ENCODE measurements at places on chromosomes 12 and 14.
A peak's percentile ranks its signal among the peaks of the same experiment; 100 is the strongest.

GRCh38 chr12:105492591-105493545 lies 162.4 kb downstream of the C12orf75 start:
- DNase-seq, result no peak

- DNase-seq, result no peak
These were observed 337.9 kb downstream of the DAD1 start for GRCh38 chr14:22251090-22251489.

GRCh38 chr12:10739157-10740118 lies 16.3 kb upstream of the YBX3 start:
- DNase-seq, result no peak

- no peak for DNase-seq
These were observed 36.6 kb downstream of the SPATA7 start for GRCh38 chr14:88422047-88422446.

DNA sequence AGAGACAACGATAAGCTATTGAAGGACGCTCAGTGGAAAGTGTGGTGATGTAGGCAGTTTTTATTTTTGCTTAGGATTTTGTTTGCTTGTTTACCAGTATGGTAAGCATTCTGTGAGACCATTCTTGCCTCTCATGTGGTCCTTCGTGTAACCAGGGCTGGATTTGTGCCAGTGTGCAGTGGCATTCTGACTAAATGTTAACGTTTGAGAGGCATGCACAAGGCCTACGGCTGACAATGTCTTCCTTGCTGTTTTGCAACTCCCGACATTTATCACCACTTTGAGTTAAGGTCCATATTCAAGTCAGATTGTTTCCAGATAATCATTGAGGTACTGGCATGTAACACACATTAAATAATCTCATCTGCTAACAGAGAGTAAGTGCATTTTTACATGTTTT lies 102.3 kb upstream of the BCAT1 start:
- DNase-seq, result no peak

- no peak for DNase-seq
These were observed 64.8 kb upstream of the E2F7 start for GRCh38 chr12:77130193-77130592.

- no peak for DNase-seq
These were observed 895.2 kb upstream of the USP15 start for GRCh38 chr12:61365001-61365400.

GRCh38 chr14:104930526-104931303 lies 6.0 kb downstream of the PLD4 start:
- DNase-seq, result no peak

GRCh38 chr12:57461276-57461916 lies 1.8 kb downstream of the GLI1 start:
- DNase-seq, result no peak

GRCh38 chr12:114030451-114030850 lies 64.3 kb upstream of the RBM19 start:
- DNase-seq, result no peak

- DNase-seq, result no peak
These were observed 117.8 kb downstream of the DUSP6 start for GRCh38 chr12:89234324-89235114.

DNA sequence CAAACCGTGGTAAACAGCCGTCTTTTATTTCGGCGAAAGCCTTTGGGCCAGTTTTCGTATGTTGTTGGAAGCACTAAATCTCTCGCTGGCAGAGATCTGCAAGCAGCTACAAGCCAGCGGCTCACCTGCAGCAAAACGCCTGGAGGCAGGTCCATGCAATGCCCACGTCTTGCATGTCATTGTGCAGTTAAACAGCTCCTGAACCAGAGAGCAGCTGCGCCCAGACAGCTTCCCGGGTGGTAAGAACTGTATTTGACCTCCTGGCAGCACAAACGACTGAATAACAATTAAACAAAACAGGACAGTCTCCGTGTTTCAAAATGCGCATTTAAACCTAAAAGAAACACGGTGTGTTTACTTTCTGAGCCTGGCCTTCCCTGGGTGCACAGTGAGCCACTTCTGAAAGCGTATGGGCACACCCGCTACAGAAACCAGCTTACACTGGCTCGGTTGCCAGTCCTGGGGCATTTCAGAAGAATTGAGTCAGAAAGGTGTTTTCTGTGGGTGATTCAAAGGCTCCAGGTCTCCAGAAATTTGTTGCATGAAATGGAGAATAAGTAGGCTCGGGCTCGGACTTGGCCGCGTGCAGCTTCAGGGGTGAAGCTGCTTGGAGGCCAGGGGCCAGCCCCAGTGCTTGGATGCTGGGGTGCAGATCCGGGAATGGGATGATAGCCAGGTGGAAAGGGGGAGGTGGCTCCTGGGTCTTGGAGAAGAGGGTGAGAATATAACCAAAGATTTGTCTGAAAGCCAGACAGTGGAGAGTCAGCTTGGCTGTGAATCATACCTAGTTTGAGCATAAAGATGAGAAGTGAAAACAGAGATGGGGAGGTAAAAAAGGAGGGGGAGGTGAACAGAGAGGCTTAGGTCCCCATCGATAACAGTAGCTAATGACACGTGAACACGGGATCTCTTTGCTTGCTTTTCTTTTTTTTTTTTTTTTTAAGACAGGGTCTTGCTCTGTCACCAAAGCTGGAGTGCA lies 24.9 kb upstream of the FZD10 start:
- no peak for DNase-seq

DNA sequence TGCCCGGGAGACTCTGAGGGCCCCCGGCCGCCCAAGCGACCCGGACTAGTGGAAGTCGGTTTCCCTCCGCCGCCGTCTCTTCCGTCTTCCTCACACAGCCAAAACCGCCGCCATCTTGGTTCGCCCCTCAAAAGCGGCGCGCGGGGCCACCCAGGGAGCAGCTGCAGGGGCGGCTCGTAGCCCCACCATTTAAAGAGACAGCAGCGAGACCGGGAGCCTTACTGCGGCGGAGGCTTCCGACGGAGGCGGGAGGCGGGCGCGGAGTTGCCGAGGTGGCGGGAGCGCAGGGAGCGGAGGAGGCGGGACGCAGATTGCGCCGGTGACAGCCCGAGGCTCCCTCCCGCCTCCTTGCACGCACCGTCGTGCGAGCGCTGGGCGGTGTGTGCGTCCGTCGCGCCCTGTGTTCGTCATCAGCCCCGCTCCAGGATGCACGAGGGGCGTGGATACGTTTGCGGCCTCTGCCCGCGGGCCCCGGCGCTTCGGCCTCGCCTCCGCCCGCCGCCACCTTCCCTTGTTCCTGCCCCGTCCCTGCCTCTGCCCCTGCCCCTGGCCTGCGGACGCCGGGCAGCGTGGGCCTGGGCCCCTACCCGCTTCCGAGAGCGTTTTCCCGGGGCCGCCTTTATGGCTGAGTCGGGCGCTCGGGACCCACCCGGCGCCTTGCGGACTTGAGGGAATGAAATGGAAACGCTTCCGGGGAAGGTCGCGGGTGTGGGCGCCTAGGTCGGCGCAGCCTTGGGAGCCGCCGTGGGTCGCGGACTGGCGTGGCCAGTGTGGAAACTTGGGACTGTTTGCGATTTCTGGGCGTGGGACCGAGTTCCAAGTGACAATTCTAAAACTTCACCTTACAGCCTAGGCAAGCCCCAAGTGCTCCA lies at the start of gene PPP4R3A:
PPP4R3A (minus strand) TSS at position 140 of the 872 bp plus-strand sequence. CDS start 663 bp downstream, outside the sequence.
- DNase-seq, result peak; percentile 91

GRCh38 chr12:80443974-80444666 lies at the start of gene PTPRQ:
TSS of gene PTPRQ (plus strand) at chr12:80444235. CDS start at chr12:80444346, 111 bp downstream.
- DNase-seq, result no peak

DNA sequence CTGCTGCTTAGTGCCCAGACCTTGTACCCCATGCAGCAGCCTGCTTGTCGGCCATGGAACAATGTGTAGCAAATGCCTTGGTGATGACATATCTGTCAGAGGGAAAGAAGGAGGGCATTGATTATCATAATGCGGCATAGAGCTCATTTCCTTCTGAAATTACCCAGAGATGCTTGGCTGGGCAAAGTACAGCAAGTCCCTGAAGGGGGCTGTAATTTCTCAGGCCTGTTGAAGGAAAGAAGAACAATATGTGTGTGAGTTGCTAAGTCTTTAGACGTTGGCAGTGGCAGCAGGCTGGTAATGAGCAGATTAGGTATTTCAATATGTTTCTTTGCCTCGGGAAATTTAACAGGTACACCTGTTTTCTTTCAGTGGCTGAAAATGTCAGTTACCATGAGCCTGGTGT lies 128.6 kb downstream of the CRADD start:
- no peak for DNase-seq

DNA sequence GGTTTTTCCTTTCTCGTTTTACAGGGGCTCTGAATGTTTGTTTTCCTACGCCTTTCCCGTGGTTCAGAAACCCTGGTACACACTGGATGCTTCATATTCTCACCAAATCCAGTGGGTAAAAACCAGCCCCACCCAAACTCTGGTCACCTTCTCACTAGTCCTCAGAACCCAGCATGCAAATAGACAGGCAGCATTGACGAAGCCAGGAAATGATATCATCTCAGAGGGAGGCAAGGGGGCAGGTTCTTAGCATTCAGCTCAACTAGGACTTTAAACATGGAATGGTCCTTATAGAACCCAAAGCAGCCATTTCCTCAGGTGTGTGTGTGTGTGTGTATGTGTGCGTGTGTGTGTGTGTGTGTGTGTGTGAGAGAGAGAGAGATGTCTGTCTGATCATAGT lies 142.0 kb downstream of the KCNK10 start:
- DNase-seq, result no peak

DNA sequence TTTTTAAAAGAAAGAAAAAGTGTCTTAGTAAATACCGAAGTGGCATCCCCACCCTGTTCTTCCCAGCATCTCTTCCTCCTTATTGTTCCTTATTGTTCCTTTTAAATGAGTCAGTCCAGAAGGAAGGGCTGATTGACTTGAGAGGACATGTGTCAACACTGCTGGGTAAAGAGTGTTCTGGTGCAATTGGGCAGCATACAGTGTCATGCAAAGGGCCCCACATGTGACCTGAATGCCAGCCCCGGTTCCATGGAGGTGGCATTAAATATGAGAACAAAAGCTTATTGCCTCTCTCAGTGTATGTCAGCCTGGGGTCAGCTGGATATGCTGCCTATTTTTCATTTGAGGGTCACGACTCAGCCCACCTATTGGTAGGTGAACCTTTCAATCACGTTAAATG lies 58.9 kb upstream of the RIC8B start:
- no peak for DNase-seq

DNA sequence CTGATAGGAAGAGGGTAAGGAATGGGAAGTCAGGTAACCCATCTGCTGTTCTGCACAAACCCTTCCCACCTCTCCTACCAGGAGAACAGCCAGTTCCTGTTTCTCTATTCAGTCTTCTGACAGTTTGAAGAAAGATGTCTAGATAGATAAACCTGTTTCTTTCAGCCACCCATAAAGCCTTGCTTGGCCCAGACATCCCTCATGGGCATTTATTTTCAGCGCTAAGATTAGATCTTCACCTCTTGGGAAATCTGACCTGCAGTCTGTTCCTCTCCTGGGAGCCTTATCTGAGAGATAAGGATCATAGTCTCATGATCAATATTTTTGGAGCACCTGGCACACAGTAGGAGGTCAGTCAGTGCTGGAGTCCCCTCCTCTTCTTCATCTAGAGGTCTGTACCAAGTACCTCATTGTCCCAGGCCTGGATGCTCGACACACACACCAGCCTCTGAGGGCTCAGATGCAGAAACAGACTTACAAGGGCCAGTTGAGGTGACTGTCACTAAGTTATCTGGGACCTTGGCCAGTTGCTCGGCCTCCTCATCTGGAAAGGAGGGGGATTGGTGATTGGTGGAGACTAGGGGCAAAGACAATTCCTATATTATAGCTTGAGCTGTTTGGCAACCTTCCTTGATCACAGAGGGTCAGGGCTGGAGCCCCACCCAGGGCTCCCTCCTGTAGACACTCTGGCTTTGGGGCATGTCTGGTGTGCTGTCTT lies 18.2 kb downstream of the ACVRL1 start:
- DNase-seq, result no peak

DNA sequence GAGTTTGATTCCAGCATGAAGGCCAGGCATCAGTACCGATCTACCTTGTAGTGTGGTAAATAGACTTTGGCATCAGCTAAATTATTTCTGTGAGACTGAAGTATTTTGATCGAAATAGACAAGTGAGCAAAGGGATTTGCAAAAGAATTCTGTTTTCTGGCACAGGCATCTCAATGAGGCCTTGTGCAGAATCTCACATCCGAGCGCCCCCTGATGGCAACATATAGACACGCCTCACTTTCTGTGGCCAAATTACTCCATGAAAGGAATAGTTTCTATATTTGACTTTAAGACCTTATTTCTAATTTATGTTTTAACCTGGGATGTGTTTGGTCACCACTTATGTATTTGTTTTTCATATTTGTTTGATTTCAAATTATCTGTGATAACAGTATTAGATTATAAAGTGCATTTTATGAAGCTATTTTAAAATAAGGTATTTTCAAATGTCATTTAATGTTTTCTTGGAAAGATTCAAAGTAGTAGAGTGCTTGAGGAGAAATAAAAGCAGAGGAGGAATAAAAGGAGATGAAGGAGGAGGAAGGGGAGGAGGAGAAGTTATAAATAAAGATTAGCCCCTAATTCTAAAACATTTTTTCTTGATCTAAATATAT lies 731.9 kb downstream of the NRXN3 start:
- no peak for DNase-seq

GRCh38 chr14:54310151-54310850 lies 86.5 kb upstream of the CDKN3 start:
- DNase-seq, result no peak

GRCh38 chr12:20469756-20470155 lies 101.4 kb downstream of the PDE3A start:
- DNase-seq, result no peak

GRCh38 chr12:88698471-88698870 lies 118.2 kb upstream of the KITLG start:
- DNase-seq, result no peak

DNA sequence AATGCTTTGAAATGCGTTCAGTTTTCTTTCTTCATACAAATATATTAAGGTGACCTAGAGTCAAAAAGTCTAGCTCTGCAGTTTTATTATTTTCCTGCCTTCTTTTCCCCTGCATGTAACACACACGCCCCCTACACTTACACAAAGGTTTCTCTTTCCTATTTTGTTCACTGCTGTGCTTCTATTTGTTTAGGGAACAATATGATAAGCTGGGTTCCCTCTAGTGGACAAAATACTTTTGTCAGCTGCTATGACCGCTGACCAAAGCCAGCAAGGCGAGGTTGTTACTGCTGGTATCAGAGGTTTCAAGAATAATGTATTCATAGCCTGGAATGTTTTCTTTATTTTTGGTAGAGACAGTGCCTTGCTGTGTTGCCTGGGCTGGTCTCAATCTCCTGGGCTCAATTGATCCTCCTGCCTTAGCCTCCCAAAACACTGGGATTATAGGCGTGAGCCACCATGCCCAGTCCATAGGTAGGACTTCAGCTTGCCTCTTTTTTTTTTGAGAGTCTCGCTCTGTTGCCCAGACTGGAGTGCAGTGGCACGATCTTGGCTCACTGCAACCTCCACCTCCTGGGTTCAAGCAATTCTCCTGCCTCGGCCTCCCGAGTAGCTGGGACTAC lies 33.4 kb downstream of the FNTB start:
- DNase-seq, result no peak

- no peak for DNase-seq
These were observed 244.6 kb upstream of the SFSWAP start for GRCh38 chr12:131466306-131466705.

DNA sequence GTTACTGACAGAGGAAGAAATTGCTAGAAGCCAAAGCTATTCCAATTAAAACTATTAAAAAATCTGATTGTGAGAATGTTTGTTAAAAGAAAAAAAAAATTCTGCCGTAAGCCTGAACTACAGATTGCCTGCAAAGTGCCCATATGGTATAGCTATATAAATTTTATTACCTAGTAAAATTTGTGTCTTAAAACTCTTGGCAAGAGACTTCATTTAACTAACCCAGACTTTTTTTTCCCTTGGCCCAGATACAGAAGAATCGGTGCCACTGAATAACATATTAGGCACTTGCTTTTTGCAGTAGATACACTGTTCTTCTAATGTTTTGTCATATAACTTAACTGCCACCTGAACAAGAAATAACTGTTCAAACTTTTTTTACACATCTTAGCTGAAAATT lies 125.5 kb downstream of the RPS29 start:
- DNase-seq, result no peak

Data from GM19239 (cell line).